ENCODE measurements at places on chromosomes 5 and 9. TPM values are rescaled to one million over a fixed set of nuclear protein-coding genes. Genes with fewer than 3 reads are reported as not detected.

The LOX gene
- not detected for total RNA-seq

DNA sequence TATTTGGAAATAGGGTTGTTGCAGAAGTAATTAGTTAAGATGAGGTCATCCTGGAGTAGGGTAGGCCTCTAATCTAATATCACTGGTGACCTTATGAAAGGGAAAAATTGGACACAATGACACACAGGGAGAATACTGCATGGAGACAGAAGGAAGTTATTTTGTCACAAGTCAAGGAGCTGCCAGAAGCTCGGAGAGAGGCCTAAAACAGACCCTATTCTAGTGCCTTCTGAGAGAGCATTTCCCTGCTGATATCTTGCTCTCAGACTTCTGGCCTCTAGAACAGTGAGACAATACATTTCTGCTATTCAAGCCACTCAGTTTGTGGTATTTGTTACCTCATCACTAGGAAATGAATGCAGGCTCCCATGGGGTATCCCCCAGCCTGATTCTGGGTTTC is 332.9 kb downstream of the CSNK1G3 start:
- ATAC-seq = no peak

GRCh38 chr5:157288405-157289163 is 22.7 kb downstream of the CYFIP2 start:
- no peak for ATAC-seq

The BARHL1 gene
- not detected for total RNA-seq

DNA sequence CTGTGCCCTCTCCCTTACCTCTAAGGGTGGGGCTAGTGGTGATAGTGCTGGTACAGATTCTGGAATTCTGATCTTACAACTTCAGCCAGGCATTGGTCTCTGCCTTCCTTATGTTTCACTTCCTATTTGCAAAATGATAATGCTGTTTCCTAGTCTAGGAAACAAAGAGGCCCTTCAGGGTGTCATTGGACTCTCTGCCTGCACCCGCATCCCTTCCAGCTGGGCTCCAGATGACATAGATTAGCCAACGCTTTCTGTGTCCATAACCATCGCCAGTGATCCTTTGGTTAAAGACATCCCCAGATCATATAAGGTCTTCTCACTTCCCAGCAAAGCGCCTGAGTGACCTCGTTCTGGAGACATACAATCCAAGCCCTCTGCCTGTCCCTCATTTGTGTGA is 180.7 kb downstream of the ERCC6L2 start:
- no peak for ATAC-seq

DNA sequence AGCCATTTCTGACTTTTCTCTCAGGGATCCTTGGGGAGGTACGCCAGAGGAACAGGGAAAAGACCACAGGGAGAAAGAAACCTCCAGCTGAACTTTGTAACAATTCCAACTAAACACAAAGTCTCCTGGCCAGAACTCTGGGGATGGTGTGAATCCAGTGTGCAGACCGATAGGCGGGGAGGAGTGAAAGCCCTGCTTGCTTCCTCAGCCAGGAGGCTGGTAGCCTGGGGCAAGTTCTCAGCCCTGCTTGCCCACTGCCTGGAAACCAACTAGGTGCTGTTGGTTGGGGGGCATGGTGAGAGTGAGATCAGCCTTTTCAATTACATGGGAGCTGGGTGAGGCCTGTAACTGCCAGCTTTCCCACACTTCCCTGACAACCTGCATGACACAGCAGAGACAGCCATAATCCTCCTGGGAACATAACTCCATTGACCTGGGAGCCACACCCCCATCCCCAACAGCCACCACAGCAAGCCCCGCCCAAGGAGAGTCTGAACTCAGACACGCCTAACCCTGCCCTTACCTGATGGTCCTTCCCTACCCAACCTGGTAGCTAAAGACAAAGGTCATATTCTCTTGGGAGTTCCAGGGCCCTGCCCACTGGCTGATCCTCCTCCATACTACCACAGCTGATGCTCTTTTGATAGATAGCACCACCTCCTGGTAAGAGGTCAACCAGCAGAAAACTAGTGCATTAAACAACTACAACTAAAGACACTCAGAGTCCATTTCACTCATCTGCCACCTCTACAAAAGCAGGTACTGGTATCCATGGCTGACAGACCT is 100.1 kb upstream of the TNFAIP8 start:
- peak; percentile 64 for ATAC-seq

DNA sequence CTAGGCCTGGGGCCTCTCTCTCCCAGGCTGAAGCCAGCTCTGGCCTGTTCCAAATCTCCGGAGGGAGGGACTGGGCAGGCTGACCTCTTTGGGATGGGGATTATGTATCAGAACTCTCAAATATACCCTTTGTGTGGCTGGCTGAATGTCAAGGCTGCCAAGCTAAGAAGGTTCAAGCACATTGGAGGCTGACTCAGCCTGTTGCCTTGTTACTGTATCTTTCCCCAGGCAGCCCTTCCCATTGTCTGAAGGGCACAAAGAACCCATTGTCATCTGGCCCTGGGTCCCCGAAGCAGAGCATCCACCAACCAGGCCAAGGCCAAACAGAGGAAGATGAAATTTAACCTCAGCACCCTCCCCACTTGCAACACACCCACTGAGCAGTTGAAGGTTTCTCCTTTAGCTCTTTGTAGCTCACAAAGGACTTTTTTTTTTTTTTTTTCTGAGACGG is 7.3 kb upstream of the SPARC start:
- ATAC-seq = no peak

DNA sequence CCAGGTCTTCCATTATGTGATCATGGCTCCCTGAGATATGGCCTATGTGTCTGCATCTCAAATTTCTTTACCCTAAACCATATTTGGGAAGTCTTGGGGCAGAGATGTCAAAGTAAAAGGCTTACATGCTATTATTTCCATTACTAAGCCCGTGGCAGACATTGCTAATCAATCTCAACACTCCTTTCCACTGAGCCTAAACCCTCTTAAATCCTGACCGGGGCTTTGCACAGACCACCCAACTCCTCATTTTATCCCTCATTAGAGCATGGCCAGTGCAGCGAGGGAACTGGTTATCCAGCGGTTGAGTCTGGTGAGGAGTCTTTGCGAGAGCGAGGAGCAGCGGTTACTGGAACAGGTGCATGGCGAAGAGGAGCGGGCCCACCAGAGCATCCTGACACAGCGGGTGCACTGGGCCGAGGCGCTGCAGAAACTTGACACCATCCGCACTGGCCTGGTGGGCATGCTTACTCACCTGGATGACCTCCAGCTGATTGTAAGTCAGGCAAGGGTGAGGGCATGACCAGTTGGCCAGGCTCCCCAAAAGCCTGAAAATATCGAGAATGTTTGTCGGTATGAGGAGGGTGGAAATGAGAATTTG is 11.0 kb downstream of the BSPRY start:
- ATAC-seq = no peak

The IL4 gene
- not detected for total RNA-seq

- no peak for ATAC-seq
These were observed 9.4 kb downstream of the TSC1 start for GRCh38 chr9:132935026-132935425.

DNA sequence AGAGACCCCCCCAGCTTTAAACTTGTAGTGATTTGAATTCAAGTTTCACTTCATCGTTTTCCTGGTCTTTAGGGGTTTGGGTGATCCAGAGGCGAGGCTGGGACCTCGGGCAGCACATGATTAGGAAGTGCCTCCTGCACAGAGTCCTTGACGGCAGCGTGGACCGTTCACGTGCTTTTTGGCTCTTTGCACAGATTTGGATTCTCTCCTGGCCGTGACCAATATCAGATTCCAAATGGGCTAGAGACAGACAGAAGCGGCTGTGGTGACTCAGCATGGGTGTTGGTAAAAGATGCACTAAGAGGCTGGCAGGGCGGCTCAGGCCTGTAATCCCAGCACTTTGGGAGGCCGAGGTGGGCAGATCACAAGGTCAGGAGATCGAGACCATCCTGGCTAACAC is 117.2 kb upstream of the CACNA1B start:
- no peak for ATAC-seq

DNA sequence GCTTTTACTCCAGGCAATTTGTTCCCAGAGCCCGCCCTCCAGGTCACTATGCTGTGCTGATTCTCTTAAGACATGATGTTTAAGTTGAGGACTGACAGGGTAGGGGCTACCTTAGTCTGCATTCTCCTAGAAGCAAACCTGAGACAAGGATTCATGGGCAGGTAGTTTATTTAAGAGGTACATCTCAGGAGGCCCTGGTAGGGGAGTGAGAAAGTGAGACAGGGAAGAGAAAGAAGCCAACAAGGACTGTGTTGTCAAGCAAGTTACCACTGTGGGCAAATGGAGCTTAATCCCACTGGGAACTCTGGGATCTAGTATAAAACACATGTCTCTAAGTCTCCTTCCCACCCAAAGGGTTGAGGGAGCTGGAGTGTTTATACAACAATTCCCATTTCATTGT is 43.6 kb upstream of the FSTL4 start:
- ATAC-seq = no peak

The PCDHGA1 gene
- total RNA-seq = 0.09 TPM

- ATAC-seq = no peak
These were observed 72.3 kb downstream of the PSMB7 start for GRCh38 chr9:124342776-124343485.

DNA sequence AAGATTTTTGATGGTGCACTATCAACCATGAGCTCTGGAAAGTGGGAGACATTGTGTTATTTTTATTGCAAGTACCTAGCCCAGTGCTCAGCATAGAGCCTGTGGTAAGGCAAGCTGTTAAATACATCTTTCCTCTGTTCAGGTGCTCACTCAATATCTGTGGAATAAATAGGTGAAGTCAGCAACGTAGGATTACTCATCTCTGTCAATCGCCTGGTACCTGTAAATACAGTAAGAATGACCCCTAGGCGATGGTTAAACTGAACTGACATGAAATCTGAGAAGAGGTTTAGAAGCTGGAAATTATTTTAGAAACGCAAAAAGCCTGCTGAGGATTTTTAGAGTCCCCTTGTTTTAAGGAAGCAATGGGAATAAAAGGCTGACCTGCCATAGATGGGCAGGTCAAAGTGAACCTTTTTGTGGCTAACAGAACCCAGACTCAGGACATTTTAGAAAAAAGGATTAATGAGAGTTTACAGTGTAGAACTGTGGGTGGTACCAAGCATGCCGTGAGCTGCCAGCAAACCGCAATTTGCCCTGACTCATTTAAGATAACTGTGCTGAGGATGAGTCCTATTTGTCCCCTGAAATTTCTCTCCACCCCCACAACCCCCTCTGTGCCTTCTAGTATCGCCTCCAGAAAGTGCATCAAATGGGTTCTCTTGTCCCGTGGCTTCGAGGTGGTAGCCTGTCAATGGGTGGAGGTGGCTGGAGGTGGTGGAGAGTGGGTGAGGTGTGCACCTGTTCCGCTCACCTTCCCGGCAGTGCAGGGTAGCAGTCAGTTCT is 375.1 kb downstream of the MED10 start:
- ATAC-seq = no peak

DNA sequence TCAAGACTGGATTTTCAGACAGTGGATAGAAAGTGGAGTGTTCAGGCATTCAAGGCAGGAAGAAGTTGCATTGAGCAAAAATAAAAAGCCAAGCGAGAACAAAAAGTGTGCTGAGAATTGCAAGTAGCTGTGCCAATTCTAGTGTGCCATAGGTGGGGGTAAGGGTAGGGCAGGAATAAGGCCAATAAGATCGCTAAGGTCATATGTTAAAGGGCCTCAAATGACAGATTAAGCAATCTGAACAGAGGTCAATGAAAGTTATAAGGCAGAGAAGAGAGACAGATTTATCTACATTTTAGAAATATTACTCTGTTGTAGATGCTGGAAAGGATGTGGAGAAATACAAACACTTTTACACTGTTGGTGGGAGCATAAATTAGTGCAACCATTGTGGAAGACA is 36.4 kb downstream of the NADK2 start:
- no peak for ATAC-seq

The ATOSB gene
- 10.6 TPM for total RNA-seq

- ATAC-seq = no peak
These were observed 249.2 kb upstream of the CLINT1 start for GRCh38 chr5:158108177-158108576.

The RABL6 gene
- 108 TPM for total RNA-seq

DNA sequence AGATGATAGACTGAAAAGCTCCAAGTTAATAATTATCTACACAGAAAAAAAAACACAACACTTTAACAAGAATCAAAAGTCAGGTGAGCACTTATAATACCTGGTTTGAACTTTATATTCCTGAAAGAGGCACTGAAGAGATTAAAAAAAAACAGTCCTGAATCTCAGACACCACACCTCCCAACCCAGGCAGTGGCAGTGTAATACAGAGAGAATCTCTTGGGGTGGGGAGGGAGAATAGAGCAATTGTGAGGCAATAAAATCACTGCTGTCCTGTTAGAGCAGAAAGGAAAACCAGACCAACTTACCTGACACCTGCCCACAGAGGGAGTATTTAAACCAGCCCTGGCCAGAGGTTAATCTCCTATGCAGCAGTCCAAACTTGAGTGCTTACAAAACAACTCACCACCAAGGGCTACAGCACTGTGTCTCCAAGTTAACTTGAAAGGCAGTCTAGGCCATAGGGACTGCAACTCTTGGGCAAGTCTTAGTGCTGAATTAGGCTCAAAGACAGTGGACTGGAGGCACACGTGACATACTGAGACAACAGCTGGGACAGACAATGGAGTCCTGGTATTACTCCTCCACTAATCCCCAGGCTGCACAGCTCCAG is 54.2 kb downstream of the SLCO4C1 start:
- ATAC-seq = peak; percentile 16

DNA sequence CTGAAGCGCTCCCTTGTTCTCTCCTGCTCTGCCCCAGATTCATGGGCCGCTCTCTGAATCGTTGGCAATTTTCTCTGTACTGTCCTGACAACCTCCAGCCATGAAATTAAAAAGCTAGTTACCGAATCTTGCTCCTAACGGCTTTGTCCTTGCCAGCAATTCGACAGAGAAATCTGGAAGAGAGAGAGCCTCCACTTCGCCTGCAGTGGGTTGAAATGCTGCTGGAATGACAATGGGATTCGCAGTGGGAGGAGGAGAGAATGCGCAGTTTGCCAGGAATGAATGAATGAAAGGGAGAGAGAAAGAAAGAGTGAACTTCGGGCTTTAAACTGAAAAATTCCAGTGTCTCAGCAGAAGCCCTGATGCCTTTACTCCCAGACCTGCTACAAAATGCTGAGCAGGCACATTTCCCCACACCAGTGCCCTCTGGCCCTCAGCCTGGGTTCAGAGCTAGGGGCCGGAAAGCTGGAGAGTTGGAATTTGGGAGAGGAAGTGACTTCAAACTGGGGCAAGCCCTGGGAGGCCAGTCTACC is 11.5 kb upstream of the BOD1 start:
- no peak for ATAC-seq

DNA sequence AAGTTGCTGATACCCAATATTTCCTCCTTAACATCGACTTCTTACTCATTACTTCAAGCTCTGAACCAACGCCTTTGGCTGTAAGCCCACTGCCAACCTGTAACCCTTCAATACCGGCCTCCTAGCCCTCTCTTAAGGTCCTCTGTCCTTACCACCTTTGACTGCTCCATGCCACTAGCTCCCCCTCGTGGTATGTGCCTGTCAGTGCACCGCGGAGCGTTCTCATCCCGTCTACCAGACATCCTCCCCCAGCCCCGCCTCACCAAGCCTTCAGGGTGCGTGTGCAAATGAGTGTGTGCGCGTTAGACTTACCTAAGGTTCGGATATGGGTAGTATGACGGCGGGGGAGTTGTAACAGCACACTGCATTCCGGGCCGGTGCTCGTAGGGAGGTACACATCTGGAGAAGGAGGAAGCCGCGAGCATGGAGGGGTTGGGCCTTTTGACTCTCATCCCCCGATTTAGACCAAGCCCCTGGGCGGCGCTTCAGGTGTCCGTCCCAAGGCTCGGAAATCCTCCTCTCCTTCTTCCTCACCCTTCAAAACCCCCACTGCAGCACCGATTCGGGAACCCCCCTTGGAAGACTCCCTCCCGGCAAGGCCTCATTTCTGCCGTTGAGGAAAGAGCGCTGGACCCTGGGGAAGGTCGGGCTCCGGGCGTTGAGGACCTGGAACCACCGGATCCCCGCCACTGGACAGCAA is 2.8 kb upstream of the MYORG start:
- ATAC-seq = peak; percentile 41

The CATSPER3 gene
- total RNA-seq = 0.50 TPM
